Mammary epithelial cell (primary cell): ENCODE measurements at places on chromosomes 3 and 15. TPM values are rescaled to one million over a fixed set of nuclear protein-coding genes. Genes with fewer than 3 reads are reported as not detected.

SEMA6D gene
- 0.35 and 0.43 TPM in 2 replicates for total RNA-seq

HES1 gene
- 33.0 TPM for total RNA-seq

SECISBP2L gene
- 30.3 TPM for total RNA-seq

SCN5A gene
- total RNA-seq: not detected in 2 replicates

SPINK8 gene
- total RNA-seq: not detected

DNAJA4 gene
- total RNA-seq: 8.2 TPM

TMIE gene
- 0.38 and 0.56 TPM in 2 replicates for total RNA-seq
